ENCODE measurements at places on chromosomes 6 and 20.

GRCh38 chr20:13022401-13023155 lies 13.8 kb downstream of the SPTLC3 start:
- DNase-seq = no peak

DNA sequence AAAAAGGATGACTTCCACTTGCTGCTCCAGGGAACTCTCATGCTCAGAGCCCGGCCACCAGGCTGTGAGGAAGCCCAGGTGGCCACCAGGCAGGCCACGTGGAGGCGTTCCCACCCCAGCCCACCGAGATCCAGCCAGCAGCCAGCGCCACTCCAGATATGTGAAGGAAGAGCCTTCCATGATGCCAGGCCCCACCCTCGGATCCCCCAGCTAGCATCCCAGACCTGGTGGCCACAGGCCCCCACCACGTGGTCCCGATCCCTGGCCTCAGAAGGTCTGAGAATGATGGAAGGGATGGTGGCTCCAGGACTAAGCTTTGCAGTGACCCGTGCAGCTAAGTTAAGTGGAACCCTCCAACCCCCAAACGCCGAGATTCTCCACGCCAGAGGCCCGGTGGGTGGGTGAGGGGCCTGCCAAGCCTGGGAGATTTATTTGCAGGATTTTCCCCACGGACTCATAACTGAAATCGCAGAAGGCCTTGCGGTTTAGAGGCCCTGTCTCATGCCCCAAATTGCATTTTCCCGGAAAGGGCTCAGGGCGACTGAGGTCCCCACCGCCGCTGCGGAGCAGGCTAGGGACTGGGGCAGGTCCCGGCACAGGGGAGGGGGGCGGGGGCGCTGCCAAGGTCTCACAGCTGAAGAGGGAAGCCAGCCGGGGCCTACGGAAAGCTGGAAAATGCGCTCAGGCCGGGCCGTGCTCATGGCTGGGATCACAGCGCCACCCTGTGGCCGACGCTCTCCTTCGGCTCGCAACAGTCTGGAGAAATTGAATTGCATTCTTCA lies 31.1 kb upstream of the CST7 start:
- DNase-seq = peak; percentile 85

DNA sequence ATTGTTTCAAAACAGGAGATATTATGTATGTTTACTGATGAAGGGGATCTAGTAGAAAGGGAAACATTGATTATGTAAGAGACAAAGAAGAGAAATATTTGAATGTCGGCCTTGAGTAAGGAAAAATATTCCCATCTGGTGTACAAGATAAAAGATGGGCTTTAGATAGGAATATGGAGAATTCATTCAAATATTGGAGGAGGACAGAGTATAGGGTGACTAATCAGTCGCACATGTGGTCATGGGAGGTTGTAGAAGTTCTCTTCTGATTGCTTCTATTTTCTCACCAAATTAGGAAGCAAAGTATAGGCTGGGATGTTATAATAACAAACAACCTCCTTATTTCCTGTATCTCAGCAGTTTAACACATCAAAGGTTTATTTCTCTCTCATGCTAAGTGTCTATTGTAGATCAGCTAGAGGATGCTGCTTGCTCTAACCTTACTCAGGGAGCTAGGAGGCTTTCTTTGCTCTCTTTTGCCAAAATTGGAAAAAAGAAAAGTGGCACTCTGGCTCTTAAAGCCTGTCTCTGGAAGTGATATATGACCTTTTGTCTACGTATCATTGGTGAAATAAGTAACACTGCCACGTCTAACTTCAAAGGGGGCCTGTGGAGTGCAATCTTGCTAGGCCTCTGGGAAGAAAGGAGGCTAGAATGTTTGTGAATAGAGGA lies 1.2 kb upstream of the HDDC2 start:
- DNase-seq = no peak

GRCh38 chr6:52994031-52994838 lies 849 bp downstream of the GSTA4 start:
- DNase-seq = no peak

DNA sequence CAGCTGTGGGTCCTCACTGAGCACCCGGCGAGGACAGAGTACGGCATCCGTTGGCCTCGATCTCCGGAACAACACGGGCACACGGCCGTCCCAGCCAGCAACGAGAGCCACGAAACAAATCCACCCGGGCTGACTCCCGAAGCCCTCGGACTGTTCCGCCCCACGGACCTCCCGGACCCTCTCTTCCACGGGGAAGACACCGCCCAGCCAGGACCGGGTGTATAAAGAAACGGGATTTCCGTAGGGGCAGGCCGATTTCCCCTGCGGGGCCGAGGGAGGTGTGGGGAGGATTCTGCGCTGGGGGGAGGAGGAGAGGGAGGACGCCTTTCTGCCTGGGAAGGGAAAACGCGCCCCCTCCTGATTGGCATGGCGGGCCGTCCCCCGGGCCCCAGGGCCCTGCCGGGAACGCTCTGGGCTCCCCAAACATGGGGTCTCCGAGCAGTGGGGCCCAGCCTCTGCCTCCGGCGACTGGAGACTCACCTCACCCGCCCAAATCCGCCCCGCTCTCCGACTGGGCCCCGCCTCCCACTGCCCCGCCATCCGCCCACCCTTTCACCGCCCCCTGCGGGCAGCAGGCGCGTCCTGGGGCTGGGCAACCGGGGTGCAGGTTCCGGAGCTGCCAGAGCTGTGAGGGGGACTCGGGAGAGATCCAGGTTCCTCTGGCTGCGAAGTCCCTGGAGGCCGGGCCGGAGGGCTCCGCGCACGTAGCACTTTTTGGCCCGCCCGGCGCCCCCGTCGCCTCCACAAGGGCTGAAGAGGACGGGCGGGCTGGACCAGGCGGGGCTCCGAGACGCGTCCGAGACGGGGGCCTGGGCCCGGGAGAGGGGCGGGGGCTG lies 679 bp upstream of the PPDPF start:
- peak; percentile 92 for DNase-seq
